CMK (cell line): ENCODE measurements at places on chromosomes 5 and 9.

DNA sequence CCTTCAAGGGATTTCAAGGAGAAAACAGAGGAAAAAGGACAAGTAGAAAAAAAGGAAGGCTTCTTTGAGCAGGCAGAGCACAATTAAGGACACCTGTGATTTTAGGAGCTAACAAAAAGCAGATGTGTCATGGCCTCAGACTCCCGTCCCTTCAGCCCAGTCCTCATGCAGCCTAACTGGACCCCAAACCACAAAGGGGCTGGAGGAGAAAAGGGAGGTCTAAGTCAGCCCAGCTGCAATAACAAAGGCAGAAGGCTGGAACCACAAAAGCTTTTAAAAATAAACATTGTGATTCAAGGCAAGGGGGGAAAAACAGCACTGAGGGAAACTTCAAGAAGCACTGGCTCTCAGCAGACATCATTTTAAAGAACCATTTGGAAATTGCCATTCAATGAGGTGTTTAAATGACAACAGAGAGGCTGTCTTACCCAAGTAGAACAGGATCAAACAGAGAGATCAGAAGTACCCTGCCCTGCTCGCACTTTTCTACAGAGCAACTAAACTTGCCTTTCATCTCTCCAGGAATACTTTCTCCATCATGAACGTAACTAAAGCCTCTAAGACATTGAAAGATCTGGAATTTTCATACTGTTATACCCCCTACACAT is 89.3 kb downstream of the SEMA5A start:
- no peak for DNase-seq

DNA sequence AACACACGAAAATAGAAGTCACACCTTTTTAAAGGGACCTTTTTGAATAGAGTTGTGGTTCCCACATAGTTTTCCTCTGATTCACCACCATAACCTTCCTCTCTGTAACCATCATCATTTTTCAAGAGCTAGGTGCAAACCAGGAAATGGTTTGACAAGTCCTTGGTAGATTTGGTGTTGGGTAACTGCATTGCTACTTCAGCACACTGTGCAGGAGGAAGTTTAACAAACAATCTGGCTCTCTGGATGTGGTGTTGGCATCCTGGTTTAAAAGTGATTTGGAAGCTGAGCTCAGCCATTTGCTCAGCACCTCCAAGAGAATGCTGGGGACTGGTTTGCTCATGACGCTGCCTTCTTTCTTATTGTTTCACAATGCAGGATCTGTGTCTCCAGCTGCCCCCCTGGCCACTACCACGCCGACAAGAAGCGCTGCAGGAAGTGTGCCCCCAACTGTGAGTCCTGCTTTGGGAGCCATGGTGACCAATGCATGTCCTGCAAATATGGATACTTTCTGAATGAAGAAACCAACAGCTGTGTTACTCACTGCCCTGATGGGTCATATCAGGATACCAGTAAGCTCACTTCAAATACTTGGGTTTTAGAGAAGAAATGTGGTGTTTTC is 213.1 kb downstream of the RFK start:
- DNase-seq = no peak

- no peak for DNase-seq
Measured at GRCh38 chr9:89677702-89678395, 73.0 kb downstream of the GADD45G start.

GRCh38 chr9:77896269-77896937 is 135.2 kb downstream of the GNAQ start:
- no peak for DNase-seq

DNA sequence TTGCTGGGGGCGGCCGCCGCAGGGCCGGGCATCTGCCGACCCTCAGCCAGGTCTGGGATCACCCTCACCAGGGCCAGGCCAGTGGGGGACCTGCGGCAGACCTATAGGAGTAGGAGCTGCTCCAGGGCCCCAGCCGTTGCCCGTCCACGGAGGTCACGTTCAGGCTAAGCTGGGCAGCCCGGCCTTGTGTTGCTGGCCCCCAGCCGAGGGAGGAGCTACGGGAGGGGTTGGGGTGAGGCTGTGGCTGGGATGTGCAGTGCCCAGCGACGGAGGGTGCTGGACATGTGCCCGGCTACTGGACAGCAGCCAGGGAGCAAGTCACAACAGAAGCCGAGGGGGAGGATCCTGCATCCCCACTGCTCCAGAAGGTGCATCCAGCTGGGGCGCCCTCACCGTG is 39.6 kb upstream of the SLC6A19 start:
- DNase-seq = no peak

DNA sequence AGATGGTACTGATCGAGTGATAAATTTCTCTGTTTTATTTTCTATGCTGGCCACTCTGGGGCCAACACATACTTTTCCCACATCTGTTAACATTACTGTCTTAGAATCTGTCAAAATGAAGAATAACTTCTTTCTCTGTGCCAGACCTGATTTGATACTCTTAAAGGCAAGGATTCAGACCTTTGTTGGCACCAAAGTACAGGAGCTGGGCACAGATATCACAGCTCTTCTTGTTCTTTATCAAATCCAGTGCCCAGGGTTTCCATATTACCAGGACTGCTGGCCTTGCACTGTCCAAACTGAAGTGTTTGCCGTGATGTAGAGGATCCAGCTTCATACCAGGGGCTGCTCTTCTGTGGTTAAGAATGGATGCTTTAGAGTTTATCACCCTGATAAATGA is 20.9 kb downstream of the ZNF474 start:
- no peak for DNase-seq

GRCh38 chr9:107933097-107933496 is 443.5 kb upstream of the KLF4 start:
- no peak for DNase-seq

DNA sequence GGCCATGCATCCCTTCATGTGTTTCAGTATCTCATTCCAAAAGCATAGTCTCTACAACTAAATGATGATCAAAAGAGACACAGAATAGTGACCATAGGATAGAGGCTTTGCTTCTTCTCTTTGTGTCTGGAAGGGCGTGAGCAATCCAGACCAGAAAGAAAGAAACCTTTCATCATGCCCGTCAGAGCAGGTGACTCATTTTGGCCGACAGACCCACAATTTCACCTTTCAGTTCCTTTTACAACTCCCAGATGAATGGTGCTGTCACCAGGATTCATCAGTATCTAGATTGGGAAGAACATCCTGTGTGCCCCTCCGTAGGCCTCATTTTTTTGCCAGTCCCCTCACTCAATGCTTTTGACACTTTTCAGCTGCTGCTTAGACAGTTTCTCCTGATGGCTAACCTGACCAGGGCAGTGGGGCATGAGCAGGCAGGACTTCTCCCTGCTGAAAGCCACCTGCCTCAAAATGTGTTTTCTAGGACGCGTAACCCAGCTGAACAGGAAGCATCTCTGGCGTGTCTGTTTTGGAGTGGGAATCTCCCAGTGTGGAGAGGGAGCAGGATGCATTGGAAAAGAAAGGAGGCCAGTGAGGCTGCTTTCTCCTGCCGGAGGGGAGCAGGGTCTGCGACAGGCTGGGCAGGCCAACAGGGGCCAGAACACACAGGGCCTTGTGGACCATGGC is 21.2 kb downstream of the ABLIM3 start:
- no peak for DNase-seq

DNA sequence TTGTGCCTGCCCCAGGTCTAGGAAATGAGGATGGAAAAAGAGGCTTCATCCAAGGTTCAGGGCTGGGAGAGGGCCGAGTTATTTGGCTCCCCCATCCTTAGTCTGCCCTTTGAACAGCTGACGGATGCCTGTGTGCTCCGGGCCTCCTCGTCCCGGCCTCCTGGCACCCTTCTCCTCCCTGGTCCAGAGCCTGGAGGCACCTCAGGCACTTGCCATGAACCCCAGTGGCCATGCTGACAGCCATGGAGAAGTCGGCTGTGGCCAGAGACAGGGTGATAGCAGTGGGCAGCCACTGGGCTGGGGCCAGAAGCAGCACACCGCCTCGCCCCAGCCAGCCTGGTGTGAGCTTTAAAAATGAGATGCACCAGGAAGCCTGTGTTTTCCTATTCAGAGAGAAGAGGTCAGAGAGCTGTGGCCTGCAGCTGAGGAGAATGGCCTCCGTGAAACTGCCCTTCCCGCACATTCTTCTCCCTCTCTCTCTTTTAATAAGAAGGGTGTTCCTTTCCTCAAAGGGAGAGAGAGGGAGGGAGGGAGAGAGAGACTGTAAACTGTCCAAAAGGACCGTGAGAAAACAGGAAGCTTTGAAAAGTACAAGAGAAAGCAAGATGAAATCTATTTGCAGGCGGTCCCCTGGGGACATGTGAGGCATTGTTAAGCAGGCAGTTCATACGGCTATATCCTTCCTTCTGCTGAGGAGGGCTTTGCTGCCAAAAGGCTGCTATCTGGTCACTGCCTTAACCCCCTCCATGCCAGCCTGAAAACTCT is 55.3 kb downstream of the ZNF366 start:
- no peak for DNase-seq

GRCh38 chr5:113548396-113548795 is 34.9 kb downstream of the YTHDC2 start:
- DNase-seq = no peak

DNA sequence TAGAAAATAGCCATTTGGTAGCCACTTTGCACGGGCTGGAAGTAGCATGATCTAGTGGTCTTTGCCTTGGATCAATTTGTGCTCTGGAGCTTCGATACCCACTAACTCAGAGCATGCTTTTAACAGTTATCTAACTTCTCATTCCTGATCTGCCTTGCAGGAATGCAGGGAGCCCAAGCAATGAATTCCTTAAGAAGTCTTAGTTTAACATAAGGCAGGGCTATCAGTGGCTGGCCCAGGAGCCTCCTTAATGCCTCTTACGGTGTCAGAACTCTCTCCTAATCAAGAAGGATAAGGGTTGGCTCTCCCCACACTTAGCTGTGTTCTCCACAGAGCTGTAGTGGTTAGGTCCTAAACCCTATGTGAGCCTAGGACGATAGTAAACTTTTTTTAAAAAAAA is 95.8 kb upstream of the TBCA start:
- DNase-seq = no peak

GRCh38 chr5:93431250-93431649 is 149.8 kb downstream of the NR2F1-AS1 start:
- no peak for DNase-seq

DNA sequence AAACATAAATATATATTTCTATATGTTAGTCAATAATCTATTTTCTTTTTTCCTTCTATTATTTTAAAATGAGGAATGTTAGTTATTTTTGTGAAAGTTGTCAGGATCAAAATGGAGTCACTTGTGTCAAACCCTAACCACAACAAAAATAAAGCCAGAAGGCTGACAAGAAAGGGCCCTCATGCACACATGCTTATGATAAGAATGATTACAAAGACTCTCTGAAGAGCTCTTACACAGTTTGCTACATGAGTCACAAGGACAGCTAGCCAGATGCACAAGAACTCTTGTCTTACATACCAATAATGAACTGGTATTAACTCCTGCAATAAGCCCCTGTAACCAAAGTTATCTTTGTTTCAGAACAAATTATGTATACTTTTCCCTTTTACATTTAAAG is 64.7 kb downstream of the GGTA1 start:
- DNase-seq = no peak

DNA sequence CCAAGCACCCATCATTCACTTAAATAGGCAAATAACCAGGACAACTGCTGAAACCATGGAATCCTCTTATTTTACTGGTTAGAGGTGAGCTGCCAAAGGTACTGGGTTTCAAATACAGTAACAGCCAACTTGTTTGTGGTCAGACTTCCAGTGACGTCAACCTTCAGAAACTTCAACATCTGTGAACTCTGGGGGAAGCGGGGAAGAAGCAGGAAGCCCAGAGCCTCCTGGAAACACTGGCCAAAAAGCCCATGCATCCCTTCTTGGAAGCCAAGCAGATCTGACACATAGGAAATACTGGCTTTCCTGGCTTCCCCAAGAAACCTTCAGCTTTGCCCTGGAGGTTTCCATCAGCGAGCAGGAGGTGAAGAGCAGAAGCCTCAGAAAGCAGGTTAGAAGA is 4.9 kb upstream of the FRRS1L start:
- DNase-seq = no peak

DNA sequence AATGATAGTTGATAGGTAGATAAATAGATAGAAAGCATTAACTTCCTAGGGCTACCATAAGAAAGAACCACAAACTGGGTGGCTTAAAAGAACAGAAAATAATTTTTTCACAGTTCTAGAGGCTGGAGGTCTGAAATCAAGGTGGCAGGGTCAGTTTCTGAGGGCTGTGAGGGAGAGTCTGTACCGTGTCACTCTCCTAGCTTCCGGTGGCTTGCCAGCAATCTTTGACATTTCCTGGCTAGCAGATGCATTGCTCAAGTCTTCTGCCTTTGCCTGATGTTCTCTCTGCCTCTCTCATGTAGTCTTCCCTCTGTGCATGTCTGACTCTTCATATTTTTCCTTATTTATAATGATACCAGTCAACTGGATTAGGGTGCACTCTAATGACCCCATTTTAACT is 1132.7 kb downstream of the CDH9 start:
- DNase-seq = no peak

DNA sequence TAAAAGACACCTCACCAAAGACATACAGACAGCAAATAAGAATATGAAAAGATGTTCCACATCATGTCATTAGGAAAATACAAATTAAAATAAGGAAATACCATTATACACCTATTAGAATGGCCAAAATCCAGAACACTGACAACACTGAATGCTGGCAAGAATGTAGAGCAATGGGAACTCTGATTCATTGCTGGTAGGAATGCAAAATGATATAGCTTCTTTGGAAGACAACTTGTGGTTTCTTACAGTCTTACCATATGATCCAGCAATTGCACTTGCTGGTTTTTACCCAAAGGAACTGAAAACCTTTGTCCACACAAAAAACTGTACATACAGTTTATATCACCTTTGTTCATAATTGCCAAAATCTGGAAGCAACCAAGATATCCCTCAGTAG is 6.5 kb downstream of the TMEM161B start:
- DNase-seq = no peak

DNA sequence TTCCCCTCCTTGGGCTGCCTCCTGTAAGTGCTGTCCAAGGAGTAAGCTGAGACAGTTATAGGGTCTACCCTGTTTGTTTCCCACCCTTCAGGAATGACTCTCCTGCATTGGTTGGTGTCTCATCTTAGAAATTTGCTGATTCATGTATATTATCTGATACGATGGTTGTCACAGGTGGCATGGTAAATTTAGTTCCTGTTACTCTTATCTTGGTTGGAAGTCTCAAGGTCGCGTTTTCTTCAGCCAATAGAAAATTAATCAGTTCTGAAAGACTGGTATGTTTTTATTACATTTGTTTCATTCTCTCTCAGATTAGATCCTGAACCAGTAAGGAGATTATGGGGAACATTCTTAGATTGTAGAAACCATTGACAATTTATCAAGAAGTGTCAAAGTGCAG is 42.7 kb downstream of the SCGB3A1 start:
- DNase-seq = no peak

GRCh38 chr5:128135286-128135685 is 51.7 kb downstream of the SLC12A2 start:
- no peak for DNase-seq
